Fibroblast of skin of right quadriceps (primary cell): ENCODE measurements at places on chromosomes 12 and 14.

DNA sequence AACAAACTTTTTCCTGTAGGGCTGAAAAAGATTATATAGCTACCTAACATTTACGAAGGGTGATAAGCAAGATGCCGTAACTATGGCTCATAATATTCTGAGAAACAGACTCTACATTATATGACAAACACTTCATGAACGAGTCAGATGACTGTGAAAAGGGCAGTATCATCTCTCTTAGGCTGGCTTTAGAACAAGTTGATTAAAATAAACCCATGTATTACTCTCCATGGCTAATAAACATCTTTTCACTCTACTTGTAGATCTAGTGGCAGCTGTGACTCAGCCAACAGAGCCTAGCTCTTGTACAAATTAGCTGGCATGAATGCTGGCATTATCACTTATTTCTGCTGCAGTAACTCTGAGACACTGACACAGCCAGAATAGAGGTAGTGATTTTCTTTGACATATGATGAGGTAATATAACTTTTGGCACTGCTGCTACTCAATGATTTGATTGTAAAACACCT is 47.1 kb downstream of the SLC2A13 start:
- DNase-seq, result no peak

GRCh38 chr14:77319422-77319821 is 1.3 kb downstream of the POMT2 start:
- no peak for DNase-seq

DNA sequence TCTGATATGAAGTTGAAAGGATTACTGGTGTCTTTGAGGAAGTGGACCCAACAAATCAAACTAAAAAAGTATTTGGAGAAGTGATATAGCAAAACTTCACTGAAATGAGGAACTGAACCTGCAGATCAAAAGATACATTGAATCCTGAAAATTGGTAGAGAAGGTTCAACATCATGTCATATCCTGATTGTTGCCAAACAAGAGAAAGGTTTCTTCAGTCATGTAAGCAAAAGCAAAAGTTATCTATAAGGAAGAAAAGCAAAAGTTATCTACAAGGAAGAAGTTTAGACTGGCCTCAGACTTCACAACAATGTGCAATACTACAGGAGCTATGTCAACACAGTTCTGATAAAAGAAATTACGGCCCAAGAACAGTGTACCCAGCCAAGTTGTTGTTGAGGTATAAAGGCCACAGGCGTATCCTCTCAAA is 142.7 kb downstream of the RAD51B start:
- DNase-seq, result no peak

- peak; percentile 95 for DNase-seq
Observed at GRCh38 chr12:95473884-95474659, at the start of gene METAP2. Gene METAP2, plus strand, starts transcription at chr12:95474152. Its CDS starts 28 bp downstream, at chr12:95474180.

DNA sequence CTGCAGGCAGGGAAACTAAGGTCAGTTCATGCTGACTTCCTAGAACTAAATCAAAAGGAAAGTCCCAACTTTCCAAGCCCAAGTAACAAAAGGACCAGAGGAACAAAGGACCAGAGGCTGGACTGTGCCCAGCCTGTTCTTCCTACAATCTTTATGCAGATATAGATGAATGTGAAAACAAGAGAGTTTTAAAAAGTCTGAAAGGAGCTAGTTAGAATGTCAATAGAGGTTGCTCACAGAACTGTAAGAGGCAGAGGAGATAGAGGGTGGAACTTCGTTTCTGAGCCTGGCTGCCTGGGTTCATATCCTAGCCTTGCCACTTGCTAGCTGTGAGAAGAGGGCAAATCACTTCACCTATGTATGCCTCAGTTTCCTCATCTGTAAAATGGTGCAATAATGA is 30.0 kb upstream of the CCDC63 start:
- DNase-seq, result no peak

- DNase-seq, result peak; percentile 79
Observed at GRCh38 chr12:116201908-116202307, 75.6 kb downstream of the MED13L start.

DNA sequence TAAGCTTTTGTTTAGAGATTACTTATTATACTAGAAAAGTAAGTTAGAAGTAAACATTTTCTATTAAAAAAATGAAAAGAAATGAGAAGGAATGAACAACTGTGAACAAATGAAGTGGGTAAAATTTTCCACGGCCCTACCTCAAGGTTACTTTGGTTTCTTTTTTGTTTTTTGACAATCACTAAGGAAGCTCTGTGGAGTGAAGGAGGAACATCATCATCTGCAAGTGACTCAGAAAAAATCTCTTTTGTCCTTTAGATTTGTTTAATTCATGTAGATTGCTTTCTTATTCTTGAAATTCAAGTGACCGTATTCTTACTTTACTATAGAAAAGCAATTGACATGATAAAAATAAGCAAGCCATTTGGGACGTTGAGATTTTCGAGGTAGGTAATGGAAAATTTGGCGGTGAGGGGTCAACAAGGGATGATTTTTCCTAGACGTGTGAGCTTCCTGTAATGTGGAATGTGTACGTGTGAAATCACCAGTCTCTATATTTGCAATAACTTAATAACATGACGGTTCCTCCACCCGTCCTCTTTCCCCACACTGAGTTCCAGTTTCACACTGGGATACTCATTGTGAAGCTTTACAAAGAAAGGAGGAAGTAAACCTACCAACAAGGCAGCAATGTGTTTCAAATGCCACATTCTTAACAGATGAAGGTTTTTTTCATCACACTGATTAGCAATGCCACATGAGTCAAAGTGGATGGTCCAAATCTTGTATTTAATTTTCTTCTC is 62.3 kb upstream of the EGLN3 start:
- no peak for DNase-seq

DNA sequence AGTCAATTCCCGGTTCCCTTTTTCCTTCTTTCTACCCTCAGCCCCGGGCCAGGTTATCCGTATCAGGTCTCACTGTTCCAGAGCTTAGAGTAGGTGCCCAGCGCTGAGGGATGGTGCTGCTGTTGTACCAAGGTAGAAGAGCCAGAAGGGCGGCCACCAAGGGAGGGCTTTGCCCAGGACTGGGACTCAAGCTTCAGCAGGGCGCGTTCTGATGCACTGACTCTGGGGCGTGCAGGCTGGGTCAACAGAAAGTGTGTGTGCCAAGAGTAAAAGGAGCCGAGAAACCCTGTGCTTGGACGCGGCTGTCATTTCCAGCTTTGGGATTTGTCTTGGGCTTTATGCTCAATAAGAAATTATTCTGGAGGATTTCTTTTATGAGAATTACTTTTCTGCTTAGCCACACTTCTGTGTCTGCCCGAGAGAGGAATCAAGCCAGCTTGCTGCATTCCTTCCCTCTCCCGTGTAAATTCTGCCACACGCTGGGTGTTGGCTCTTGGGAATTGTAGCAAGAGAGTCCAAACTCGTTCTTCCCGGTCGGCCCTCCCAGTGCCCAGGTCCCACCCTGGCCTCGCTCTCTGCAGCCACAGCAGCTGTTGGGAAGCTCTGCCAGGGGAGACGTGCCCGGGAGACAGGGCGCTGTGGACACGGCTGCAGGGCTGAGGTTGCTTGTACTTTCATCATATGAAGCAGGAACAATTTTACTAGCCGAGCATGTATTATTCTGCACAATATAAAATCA is 98.0 kb downstream of the FBXL14 start:
- DNase-seq, result no peak

- no peak for DNase-seq
Observed at GRCh38 chr12:67442347-67442841, 173.2 kb downstream of the CAND1 start.

GRCh38 chr12:96883571-96883970 is 23.5 kb upstream of the NEDD1 start:
- no peak for DNase-seq

DNA sequence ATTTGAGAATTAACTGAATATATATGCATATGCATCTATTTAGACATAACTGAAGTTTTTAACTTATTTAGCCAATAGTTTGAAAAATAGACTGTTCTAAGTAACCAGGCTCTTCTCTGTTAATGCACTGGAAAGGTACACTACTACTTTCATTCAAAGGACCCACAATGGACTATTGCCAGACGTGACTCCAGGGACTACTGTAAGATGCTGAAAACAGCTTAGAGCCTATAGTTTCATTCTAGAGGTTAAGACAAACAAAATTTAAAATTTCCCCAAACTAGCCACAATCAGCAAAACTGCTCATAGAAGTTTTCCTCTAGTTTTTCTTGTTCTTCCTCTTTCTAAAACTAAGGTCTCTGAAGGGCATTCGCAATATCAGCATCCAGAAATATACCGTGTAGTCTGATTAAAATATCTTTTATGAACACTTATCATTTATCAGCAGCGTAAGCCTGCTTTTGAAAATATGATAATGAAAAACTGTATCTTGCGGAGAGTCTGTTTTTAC is 10.4 kb downstream of the APPL2 start:
- DNase-seq, result no peak

GRCh38 chr12:1592444-1593173 is 1.8 kb downstream of the FBXL14 start:
- peak; percentile 73 for DNase-seq

DNA sequence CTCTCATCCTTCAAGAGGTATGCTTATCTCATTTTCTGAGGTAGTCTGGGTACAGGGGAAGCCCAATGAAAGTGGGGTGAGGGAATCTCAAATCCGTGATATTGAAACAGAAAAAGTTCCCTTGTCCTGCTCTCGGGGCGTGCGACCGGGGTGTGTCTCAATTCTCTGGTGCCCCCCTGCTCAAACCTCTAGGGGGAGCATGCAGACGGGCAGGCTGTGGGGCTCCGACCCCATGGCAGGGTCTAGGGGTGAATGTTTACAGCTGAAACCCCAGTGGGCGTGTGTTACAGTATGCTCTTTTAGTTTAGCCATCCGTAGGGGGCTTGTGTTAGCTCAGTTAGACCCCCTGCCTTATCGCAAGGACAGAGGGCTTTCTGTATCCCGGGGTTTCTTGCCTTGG is 68.7 kb downstream of the PTPRQ start:
- DNase-seq, result no peak

DNA sequence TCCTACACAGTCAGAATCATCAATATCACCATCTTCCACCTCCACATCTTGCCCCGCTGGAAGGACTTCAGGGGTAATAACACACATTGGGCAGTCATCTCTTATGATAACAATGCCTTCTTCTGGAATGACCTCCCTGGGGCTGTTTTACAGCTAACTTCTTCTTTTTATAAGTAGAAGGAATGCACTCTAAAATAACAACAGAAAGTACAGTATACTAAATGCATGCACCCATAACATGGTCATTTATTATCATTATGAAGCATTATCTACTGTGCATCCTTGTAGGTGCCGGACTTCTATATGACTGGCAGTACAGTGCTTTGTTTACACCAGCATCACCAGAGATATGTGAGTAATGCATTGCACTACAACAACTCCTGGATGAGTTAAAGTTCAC is 19.0 kb upstream of the NUAK1 start:
- no peak for DNase-seq

- DNase-seq, result peak; percentile 92
Observed at GRCh38 chr12:532908-533565, 73.3 kb downstream of the B4GALNT3 start.

- DNase-seq, result no peak
Observed at GRCh38 chr14:60164404-60164711, 840 bp downstream of the DHRS7 start.

DNA sequence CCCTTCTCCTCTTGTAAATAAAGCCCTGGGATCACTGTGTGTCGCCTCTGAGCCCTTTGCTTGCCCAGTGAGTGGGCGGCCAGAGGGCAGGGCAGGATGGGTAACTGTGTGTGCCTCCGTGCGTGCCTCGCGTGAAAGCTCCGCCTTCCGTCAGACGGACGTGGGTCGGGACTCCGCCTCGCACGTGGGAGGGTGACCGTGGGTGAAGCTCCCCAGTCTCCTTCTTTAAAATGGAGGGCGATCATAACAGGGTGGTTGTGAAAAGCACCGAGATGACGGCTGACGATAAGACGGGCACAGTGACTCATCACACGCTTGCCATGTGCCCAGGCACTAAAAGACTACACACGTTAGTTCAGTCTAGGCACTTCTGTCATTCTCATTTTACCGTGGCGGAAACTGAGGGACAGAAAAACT is 9.2 kb downstream of the PHB2 start:
- DNase-seq, result no peak

GRCh38 chr12:3294481-3294911 is 196.5 kb upstream of the PRMT8 start:
- DNase-seq, result no peak

GRCh38 chr14:43647302-43647701 is 859.8 kb downstream of the FSCB start:
- DNase-seq, result no peak

GRCh38 chr12:16347391-16348298 is at the start of gene MGST1:
Gene MGST1, plus strand, starts transcription at chr12:16347645. Its CDS starts 6,608 bp downstream, at chr12:16354253.
- peak; percentile 47 for DNase-seq

DNA sequence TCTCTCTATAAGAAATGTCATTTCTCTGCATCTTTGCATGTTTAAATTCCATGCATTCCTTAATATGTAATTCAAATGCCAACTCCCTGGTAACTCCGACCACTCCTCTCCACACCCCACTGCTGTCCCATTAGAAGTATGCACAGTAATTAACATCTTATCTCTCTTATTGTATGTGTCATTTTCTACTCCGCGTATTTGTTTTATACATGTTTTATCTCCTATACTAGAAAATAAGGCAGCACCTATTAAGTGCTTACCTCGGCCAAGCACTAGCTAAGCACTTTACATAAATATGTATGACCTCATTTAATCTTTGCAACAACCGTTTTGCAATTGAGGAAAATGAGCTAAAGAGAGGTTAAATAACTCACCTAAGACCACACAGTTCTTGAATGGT is 469.8 kb downstream of the BCAT1 start:
- DNase-seq, result peak; percentile 3

DNA sequence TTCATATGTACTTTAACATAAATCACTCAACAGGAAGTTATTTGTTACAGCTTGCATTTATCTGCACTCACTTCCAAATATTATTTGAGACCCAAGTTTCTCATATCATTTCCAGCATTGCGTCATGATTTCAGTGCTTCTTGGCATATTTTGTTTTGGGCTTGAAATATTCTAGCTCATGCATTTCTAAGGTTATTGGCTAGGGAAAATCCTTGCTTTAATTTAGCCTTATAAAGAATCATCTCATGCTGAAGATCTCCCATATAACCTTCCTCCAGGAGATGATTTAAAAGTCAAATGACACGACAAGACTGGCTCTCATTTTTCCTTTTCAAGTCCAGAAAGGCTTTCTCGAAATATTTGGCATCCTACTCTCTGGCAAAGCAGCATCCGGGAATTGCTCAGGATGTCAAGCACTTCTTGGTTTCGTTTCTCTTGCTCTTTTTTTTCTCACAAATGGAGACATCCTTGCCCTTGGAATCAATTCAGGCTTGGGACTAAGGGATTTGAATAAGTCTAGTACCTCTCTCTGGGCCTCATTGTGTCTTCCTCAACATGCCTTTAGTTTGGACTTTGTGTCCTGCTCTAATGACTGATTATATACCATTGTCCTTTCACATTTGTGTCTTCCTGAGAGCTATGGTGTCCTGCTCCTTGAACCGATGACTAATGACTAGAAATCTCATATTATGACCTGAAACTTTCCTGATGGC is 295.0 kb downstream of the RMST start:
- DNase-seq, result no peak

GRCh38 chr12:46233423-46233822 is 35.4 kb downstream of the SLC38A1 start:
- DNase-seq, result no peak

- peak; percentile 32 for DNase-seq
Observed at GRCh38 chr12:116165036-116165425, 112.5 kb downstream of the MED13L start.

- DNase-seq, result no peak
Observed at GRCh38 chr14:105498430-105499255, 7.6 kb downstream of the TEDC1 start.

GRCh38 chr14:80152166-80152565 is 59.1 kb downstream of the DIO2 start:
- no peak for DNase-seq

- peak; percentile 33 for DNase-seq
Observed at GRCh38 chr12:110533607-110534006, 31.5 kb downstream of the RAD9B start.
